ENCODE measurements at places on chromosomes 1 and 21. TPM values are rescaled to one million over a fixed set of nuclear protein-coding genes. Genes with fewer than 3 reads are reported as not detected.
A peak's percentile ranks its signal among the peaks of the same experiment; 100 is the strongest.

DNA sequence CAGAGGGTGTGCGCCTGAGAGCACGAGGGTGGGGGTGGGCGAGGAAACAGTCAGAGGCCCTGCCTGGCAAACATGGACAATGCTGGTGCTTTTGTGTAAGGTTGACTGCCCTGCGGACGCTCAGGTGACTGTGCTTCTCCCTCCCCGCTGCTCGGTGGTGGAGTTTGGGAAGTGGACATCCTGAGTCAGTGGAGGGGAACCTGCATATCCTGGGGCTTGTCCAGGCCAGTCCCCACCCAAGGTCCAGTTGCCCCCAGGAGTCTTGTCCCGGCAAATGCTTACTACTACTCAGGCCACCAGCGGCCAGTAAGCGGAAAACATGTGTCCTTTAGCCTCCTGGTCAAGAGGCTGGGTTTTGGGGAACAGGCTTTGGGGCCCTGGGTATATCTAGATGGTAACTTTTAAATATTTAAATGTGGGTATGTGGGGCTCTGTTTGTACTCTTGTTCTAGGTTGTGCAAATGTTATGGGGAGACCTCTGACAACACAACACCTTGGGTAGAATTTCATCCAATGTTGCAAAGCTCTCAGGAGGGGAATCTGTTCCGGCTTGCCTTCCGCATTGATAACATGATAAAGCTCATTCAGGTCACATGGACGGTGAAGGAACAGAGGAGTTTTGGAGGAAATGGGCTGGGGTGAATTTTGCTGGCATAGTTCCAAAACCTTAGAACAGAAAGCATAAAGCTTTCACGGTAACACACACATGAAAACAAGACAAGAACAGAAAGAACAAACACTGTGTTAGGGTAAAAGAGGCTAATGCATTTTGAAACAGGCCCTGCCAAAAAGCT, 364.9 kb downstream of the PRDM2 start:
- no peaks in the 10 kb centered on the region for H3K36me3 ChIP-seq
- no peak overlapping the region for H3K4me3 ChIP-seq
- H3K4me1 ChIP-seq = no peaks in the 10 kb centered on the region
- DNase-seq = no peak

DNA sequence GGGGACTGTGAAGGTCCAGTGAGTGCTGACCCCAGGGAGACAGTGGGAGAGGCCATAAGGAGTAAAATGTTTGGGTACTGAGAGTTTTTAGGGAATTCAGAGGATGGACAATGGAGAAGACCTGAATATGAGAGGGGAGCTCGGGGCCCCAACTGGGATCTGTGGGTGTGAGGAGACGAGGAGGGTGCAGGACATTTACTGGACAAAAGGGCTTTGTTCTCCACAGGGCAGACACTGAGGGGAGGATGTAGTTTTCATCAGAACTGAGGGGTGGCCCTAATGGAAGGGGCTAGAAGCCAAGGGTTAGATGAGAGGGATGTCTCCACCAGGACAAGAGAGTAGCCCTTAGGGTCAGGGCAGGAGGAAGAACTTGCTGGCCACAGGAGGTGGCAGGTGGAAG, 30.0 kb downstream of the TMCC2 start:
- no peak overlapping the region for H3K27ac ChIP-seq
- H3K36me3 ChIP-seq = no peaks in the 10 kb centered on the region
- no peak for DNase-seq
- H3K27me3 ChIP-seq = peaks cover 1% of the 10 kb centered on the region

GRCh38 chr1:200291106-200291505, 118.7 kb downstream of the ZNF281 start:
- DNase-seq = no peak
- H3K27me3 ChIP-seq = no peaks in the 10 kb centered on the region
- no peak overlapping the region for H3K4me3 ChIP-seq
- no peak overlapping the region for H3K27ac ChIP-seq
- no peaks in the 10 kb centered on the region for H3K36me3 ChIP-seq

DNA sequence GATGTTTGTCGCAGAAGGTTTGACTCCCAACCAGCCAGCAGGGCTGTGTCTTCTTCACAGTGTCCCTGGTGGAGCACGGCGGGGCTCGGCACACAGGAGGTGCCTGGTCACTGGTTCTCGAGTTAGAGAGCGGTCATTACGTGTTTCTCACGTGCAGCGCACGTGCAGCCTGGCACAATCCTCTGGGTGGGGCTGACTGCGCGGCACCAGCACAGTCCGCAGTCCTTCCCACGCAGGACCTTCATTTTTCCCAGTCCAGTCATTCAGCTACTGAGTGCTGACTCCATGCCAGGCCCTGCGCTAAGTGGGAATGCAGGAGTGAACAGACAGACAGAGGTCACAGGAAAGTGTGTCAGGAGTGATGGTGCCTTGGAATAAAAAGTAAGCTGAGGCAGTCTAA, 46.2 kb upstream of the GPR153 start:
- no peak overlapping the region for H3K4me3 ChIP-seq
- no peaks in the 10 kb centered on the region for H3K27me3 ChIP-seq
- H3K27ac ChIP-seq = no peak overlapping the region
- no peak for DNase-seq
- H3K36me3 ChIP-seq = peaks cover 3% of the 10 kb centered on the region
- H3K4me1 ChIP-seq = no peaks in the 10 kb centered on the region

GRCh38 chr1:230327892-230328284, 98.2 kb downstream of the PGBD5 start:
- peak overlapping the region; percentile 58 for H3K27ac ChIP-seq
- peaks cover 8% of the 10 kb centered on the region for H3K27me3 ChIP-seq
- no peaks in the 10 kb centered on the region for H3K36me3 ChIP-seq
- DNase-seq = peak; percentile 80
- H3K4me3 ChIP-seq = no peak overlapping the region

Gene SYNC
- total RNA-seq = not detected

Gene OVAAL
- total RNA-seq = not detected

Gene TUFT1
- total RNA-seq = 3.0 TPM

Gene OR2L3
- total RNA-seq = not detected
